ELR (cell line): ENCODE measurements at places on chromosomes 4 and X.

- DNase-seq, result no peak
Observed at GRCh38 chrX:13938829-13939530, 90.7 kb downstream of the GEMIN8 start.

DNA sequence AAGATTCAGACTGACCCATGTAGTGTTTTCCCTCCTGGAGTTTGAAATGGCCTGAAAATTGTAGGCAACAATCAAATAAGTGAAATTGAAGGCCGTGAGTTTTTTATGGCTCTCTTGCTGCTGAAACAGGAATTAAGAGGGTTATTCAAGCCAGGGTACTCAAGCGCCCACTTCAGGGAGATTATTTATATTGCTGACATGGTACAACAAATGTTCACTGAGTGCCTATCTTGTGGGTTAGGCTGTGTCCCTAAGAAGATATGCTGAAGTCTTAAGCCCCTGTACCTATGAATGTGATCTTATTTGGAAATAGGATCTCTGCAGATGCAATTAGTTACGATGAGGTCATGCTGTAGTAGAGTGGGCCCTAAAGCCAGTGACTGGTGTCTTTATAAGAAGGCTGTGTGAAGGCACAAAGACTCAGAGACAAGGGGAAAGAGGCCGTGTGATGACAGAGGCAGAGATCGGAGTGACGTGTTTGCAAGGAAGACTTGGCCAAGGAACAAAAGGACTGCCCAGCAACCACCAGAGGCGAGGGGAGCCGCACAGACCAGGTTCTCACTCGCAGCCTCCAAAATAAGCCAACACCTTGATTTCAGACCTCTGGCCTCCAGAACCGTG lies 72.9 kb downstream of the MED28 start:
- no peak for DNase-seq

DNA sequence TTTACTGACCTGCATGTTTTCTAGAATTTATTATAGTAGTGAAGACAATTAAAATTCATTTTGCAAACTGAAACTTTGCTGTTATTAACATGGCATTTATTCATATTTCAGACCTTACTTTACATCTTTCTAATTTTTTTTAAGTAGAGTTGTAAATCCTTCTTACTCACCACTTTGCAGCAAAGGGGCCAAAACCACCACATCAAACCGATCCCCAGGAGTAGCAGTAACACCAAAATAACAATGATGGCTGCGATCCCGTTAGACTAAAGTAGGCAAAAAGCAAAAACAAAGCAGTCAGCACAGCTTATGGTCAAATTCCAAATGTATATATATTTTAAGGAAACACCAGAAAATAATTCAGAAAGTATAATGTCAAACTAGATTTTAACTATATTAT lies 64.7 kb downstream of the ANTXR2 start:
- no peak for DNase-seq

- DNase-seq, result no peak
Observed at GRCh38 chr4:8501781-8502180, 61.2 kb downstream of the TRMT44 start.

- DNase-seq, result peak; percentile 86
Observed at GRCh38 chr4:170391066-170391740, 301.4 kb upstream of the AADAT start.

DNA sequence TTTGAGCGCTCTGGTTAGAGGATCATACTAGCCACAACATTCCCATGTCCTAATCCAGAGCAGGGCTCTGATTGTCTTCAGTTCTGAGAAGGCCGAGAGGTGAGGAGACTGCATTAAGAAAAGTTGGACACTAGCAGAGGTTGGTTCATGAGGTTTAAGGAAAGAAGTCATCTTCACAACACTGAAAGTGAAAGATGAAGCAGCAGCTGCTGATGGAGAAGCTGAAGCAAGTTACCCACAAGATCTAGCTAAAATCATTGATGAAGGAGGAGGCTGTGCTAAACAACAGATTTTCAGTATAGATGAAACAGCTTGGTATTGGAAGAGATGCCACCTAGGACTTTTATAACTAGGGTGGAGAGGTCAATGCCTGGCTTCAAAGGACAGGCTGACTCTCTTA lies 36.8 kb downstream of the RAP1GDS1 start:
- no peak for DNase-seq

DNA sequence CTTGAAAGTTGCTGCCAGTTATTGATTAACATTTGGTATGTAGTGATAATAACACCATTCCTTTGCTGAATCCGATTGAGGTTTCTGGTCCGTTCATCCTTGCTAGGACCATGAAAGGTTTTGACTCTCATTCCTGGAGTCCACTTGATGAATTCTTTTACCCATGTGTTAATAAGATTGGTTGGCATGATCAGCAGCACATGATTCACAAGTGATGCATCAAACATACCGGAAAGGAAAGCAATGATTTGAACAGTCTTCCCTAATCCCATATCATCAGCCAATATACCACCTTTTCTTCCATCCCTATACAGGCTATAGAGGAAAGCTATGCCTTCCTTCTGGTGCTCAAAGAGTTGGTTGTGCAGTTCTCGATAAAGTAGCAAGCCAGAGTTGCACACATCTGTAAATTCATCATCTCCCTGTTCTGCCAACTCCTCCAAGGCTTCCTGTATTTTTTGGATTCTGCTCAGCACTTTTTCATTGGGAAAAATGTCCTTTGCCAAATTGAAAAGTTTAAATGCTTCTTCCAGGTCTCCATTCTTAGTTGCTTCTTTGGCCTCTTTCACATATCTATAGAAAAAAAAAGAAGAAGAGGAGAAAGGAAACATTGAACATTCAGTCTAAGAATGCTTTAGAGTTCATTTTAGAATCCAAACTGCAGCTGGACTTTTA lies 26.7 kb downstream of the PIN4 start:
- DNase-seq, result peak; percentile 51

- peak; percentile 77 for DNase-seq
Observed at GRCh38 chr4:150140774-150141400, 62.6 kb downstream of the DCLK2 start.

DNA sequence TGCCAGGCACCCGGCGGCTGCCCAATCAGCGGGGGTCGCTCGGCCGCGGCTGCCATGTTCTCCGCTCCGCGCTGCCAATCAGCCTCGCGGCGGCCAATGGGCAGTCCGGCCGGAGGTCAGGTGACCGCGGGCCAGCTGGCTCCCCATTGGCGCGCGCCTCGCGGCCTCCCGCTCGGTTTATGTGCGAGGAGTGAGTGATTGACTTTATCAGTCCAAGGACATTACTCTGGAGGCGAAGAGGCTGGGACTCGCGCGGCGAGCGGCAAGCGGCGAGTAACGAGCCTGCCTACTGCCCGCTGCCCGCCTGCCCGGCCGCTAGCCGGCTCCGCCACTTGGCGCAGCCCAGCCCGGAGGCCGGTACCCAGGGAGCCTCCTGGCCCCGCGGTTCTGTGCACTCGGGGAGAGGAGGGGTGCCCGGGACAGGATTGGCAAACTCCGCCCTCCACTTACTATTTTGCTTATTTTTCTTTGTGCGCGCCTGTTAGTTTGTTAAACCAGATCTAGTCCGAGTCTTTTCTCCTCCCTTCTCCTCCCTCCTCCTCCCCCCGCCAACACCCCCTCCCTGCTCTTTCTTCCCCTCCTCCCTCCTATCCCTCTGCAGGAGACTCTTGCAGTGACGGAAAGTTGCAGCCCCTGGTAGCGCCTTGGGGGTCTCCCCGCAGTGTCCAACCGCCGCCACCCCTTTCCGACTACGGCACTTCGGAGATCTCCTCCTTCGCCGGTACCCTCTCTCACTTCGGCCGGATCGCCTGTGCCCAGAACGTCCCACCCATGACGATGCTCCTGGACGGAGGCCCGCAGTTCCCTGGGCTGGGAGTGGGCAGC lies at the start of gene ZIC3:
Gene ZIC3 (plus strand): TSS at position 207 of the 825 bp plus-strand sequence. CDS start 565 bp downstream, at position 772.
- no peak for DNase-seq

GRCh38 chr4:107261241-107261874 lies 225.2 kb upstream of the DKK2 start:
- DNase-seq, result peak; percentile 58

DNA sequence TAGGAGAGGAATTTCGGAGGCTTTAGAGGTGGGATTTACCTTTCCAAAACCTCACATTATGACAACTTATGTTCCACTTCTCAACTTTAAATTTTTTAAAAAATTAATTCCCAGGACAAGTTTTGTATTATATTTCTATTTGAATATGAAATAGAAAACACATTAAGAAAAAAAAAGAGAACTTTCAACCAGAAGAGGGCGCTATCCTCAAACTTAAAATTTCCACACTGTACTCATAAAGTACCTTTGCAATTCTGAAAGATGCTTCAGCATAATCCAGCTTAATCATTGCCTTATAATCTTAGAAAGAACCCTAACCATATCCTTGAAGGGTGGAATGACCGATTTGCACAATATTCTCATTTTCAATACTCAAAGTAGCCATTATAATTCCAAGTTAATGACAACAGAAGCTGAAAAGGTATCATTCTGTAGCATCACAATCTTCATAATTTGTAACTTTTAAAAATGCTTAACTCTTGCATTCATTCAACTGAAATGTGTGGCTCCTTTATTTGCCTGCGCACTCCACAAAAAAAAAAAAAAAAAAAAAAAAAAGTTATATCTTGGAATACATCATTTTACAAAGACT lies 158.0 kb downstream of the KCNIP4 start:
- peak; percentile 64 for DNase-seq

- DNase-seq, result no peak
Observed at GRCh38 chr4:8077181-8078108, 81.2 kb downstream of the ABLIM2 start.

DNA sequence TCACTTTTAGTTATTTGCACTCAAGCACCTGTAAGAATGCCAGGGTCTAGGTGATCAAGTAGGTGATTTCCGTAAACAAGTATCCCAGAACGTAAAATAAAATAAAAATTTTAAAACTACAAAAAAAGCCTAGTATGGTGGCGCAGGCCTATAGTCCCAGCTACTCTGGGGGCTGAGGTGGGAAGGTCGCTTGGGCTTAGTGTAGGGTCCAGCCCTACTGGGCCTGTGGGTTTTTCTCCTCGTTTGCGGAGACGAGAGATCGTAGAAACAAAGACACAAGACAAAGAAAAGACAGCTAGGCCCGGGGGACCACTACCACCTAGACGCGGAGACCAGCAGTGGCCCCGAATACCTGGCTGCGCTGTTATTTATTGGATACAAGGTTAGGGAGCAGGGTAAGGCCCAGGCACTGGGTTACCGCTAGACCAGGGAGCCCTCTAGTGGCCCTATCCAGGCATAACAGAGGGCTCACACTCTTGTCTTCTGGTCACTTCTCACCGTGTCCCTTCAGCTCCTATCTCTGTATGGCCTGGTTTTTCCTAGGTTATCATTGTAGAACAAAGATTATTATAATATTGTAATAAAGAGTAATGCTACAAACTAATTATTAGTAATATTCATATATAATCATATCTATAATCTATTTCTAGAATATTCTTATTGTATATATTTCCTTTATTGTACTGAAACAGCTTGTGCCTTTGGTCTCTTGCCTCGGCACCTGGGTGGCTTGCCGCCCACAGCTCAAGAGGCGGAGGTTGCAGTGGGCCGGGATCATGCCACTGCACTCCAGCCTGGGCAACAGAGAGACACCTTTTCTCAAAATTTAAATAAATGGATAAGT lies 38.4 kb downstream of the SAGE1 start:
- peak; percentile 49 for DNase-seq

- DNase-seq, result no peak
Observed at GRCh38 chr4:18556402-18556801, 534.8 kb upstream of the LCORL start.

- DNase-seq, result no peak
Observed at GRCh38 chrX:134885336-134886001, 105.3 kb upstream of the SMIM10 start.

DNA sequence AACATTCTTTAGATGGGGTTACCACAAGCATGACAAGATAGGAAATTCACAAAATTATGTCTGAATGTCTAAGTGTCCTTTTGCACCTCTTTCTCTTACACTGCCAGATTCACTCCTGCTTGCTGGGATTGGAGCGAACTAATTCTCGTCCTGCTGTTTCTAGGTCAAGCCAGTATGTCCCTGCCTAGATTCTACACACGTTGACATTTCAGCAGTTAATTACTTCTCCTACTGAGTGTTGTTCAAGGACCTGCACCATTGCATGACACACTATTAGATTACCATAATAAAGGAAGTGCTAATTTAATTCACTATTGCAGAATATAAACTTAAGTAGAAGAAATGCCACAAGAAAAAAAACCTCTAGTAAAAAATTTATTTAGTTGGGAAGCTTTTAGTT lies 1911.7 kb downstream of the PCDH7 start:
- no peak for DNase-seq

DNA sequence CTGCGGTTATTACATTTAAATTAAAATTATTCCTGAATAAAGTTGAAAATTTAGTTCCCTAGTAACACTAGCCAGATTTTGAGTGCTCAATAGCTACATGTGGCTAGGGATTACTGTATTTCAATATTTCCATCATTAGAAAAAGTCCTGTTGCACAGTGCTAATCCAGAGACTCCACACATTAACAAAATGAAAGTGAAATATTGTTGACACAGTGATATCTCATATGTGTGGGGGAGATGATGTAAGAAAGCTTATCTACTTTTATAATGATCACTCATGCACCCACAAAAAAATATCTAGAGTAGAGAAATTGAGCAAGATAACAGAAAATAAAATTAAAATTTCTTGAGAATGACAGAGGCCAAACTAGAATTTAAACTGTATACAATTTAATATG lies 74.9 kb downstream of the MAGEB10 start:
- DNase-seq, result no peak

GRCh38 chrX:47662144-47662657 lies 3.2 kb upstream of the UXT start:
- peak; percentile 93 for DNase-seq

DNA sequence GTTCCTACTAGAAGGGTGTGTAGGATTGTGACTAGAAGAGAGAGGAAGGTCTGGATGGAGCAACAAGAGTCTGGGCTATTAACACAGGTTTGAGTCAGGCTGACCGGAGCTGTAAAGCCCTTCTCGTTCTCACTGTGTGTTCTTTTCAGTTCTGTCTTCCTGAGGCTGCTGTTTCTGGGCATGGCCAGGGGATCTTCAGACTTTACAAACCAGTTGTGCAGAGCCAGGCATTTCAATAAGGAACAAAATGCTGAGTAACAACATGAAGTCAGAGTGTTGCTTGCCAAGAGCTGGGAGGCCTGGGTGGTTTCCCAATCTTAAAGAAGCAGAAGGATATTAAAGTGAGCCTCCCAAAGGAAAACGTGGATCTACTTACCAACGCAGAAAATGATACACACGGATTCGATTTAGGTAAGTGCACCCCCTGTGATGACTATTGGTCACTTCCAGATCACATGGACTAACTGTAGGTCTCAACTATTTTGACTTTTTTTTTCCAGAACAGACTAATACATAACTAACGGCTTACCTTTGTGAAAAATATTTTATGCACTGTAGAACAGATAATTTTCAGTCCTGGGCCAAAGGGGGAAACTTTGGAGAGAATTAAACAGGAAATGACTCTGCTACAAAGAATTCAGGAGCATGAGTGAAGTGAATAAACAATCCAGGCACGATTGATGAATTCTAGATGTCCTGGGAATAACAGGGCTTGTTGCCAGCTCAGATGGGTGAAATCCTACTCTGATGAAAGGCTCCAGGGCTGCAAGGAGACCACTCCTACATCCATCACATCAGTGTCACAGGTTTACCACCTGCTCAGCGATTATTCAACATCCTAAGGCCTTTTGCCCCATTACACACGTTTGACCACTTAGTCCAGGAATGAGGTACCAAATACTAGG lies 94.5 kb downstream of the ANXA3 start:
- DNase-seq, result peak; percentile 89
